Dermis microvascular lymphatic vessel endothelial cell (primary cell): ENCODE measurements at places on chromosomes 2 and 18. TPM values are rescaled to one million over a fixed set of nuclear protein-coding genes. Genes with fewer than 3 reads are reported as not detected.

DNA sequence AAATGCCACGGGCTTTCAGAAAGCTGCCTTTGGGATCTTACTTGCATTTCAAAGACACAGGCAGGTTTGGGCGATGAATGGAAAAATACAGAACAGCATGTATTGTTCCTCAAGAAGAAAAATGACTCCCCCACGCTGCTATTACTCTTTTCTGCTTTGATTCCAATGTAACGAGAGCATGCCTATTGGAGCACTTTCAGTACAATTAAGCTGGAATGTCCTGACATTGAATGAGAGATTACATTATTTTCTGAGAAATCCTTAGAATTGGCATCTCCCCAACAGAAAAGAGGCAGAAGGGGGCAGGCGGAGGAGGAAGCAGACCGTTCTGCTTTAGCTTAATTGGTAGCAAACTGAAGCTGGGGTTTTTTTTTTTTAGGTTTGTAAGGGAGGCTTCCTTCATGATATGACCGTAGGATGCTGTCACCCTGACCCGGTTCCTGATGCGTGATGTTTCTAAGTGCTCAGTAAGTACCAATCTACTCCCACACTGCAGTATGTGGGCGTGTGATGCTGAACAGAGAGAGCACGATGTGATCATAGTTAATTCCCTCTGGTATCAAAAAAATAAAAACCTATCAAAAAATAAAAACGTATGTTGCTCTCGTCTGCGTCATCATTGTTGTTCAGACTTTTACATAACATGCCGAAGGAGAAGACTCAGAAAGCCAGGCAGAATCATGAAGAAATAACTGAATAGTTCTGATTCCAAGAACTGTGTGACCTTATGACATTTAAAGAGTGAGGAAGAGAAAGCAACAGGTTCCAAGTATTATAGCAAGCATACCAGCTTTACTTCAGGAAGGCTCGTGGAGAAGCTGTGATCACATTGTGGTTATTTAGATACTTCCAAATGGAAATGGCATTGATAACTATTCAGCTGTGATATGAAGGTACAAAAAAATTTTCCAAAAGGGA, 40.5 kb downstream of the LONRF2 start:
- no peak for DNase-seq

- DNase-seq, result peak; percentile 24
Measured at GRCh38 chr2:120473522-120474271, 127.8 kb downstream of the INHBB start.

- DNase-seq, result no peak
Measured at GRCh38 chr2:241987726-241988125, 118.2 kb downstream of the RTP5 start.

- no peak for DNase-seq
Measured at GRCh38 chr2:12720754-12721378, 4.1 kb downstream of the TRIB2 start.

- no peak for DNase-seq
Measured at GRCh38 chr2:122206101-122206500, 450.6 kb downstream of the TSN start.

DNA sequence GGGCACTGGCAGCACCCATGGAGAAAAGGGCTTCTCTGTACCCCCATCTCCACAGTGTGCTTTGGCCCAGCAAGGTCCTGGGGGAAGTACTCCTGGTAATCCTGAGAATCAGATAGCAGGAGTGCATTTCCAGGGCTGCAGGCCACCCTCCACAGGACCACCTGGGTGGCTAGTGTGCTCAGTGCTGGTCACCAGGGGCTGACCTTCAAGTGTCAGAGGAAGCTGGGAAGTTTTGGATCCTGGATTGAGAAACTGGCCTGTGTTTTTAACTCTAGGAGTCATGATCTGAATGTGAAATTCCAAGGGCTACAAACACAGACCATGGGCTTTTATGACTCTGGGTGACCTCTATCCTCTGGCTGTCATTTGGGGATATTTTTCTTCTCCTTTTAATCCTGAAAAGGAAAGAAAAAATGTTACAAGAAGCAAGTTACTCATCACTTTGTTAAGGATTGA, 9.3 kb downstream of the RHOB start:
- DNase-seq, result no peak

GRCh38 chr2:109214651-109215371, 85.8 kb downstream of the SH3RF3 start:
- no peak for DNase-seq

DNA sequence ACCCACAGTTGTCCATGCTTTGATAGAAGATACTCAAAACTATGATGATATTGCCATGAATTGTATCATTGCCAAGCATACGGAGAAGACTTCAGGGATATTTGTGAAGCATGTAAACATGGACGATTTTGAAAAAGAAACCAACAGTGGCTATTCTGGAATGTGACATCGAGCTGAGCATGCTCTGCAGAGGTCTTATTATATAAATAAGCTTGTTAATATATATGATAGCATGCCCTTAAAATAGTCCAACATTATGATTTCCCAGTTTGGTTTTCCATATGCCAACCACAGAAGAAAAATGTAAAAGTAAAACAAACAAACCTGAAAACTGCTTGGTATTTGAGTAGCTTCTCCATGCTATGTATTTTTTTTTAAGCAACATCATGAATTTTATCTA, 159.1 kb downstream of the LNPK start:
- DNase-seq, result no peak

DNA sequence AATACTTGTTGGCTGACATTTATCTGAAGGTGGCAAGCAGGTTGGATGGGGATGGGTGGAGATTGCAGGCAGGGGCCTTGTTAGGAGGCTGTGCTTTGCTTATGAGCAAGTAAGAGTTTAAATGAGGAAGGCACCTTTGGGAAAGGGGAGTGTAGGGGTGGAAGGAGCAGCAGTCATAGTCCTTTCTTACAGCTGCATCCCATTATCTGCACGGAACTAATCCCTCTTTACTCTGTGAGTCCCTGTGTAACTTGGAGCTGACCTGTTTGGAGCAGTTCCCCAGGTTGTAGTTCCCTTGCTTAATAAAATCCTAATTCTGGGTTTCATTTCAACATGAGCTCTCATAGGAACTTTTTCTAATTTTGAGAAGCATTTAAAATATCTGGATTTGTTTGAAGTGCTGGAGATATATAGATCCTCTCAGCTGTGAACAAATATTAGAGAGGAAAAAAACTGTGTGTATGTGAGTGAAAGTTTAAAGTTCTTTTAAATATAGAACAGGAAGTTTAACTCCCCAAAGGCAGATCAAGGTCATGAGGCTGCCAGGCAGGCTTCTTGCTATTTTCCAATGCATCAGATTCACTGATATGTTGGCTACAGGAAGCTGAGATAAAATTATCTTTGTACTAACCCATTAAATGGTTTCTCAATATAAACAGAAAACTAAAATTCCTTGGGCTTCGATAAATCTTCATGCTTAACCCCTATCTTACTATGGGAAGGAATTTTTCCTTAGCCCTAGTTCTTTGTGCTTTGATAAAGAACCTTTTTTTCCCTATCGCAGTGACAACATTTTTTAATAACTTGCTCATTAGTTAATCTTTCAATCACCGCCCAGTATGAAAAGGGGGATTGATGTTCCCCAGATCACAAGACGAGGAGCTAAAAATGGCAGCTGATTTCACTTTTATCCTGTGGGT, 104.6 kb upstream of the EML6 start:
- DNase-seq, result no peak

DNA sequence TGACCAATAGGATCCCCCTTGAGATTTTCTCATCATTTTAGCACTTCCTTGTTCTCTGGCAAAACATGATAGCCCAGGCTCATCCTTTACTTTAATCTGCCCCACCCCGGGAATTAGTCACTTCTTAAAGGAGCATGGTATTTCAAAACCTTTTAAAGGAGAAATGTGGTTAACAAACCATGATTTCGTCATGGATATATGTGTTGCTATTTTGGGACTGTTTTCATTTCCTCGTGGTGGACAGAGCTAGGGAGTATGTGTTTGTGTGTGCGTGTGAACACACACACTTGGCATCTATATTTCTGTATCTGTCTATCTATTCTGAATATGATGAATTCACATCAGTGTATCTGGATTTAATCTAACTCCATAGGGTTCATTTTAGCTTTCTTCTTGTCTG, 128.1 kb downstream of the BIRC6 start:
- DNase-seq, result peak; percentile 55

DNA sequence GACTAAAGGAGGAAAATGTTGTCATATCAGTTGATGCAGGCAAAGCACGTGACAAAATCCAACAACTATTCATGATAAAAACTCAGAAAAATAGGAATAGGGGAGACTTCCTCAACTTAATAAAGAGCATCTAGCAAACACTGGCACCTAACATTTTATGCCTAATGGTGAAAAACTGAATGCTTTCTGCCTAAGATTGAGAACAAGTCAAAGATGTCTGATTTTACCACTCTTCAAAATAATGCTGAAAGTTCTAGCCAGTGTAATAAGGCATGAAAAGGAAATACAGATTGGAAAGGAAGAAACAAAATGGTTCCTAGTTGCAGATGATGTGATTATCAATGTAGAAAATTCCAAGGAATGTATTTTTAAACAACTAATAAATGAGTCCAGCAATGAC, 58.4 kb downstream of the SMAD4 start:
- DNase-seq, result no peak

Gene FKBP1B
- total RNA-seq, result 7.7 and 8.0 TPM in 2 replicates

Gene GAD1
- 0.13 and 0.26 TPM in 2 replicates for total RNA-seq

Gene HOXD4
- 2.3 and 2.5 TPM in 2 replicates for total RNA-seq

Gene BMP10
- total RNA-seq, result not detected in 2 replicates

Gene COLEC11
- total RNA-seq, result 0.13 and 0.51 TPM in 2 replicates

Gene SERPINB13
- not detected in 2 replicates for total RNA-seq

Gene HRH4
- total RNA-seq, result not detected in 2 replicates

Gene CCDC88A
- total RNA-seq, result 35.6 and 37.0 TPM in 2 replicates
